ENCODE measurements at places on chromosomes 16 and 17.

- no peak for DNase-seq
These were observed 11.1 kb downstream of the NR1D1 start for GRCh38 chr17:40089077-40089895.

DNA sequence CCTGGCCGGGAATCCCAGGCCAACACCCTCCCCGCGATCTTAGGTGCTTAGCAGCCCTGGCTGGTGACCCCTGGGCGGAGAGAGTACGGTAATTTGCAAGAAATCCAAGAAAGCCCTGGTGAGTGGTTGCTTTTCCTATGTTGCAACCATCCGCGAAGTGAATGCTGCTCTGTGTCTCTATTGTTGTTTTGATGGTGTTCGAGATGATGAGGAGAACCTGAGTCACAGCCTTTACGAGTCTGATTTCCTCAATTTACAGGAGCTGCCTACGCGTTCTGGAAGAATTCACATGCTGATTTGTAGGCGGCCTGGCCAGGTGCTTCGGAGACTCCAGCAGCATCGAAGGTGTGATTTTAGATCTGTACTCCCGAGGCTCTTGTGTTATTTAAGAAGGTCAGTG is 63.3 kb downstream of the TMEM235 start:
- no peak for DNase-seq

- no peak for DNase-seq
These were observed 34.8 kb downstream of the PITPNM3 start for GRCh38 chr17:6521586-6521985.

DNA sequence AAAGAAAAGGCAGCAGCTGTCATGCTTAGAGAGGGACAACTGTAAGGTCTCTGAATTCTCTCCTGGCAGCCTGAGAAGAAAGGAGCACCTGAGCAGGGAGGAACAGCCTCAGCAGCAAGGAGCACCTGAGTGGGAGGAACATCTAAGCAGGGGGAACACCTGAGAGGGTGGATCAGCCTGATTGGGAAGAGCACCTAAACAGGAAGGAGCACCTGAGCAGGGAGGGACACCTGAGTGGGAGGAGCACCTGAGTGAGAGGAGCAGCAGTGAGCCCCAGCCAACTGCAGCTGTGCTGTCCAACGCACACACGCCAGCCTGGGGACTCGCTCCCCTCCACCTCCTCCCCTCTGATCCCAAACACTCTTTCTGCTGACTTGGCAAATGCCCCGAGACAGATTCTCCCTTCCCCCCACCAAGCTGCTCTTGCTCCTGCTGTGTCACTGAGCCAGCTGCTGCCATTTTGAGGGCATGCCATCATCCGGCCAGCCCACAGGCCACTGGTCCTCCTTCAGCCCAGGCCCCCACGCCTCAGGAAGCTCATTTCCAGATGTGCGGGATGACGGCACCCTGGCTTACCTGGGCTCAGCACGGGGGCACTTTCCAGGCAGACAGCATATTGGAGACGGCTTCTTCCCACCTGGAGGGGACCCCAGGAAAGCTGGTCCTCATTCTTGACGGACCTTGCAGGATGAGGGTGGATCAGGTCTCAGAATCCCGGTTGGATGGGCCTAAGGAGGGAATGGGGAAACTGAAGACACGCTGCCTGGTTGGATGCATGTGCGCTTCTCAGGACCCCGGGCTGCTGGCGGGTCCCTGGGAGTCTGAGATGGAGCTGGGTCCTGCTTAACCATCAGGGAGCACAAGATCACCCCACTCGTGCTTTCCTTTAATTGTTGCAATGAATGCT is 57.7 kb upstream of the RBFOX3 start:
- no peak for DNase-seq

- no peak for DNase-seq
These were observed 244.7 kb downstream of the IRF8 start for GRCh38 chr16:86143666-86144065.

GRCh38 chr16:56368545-56368944 is 56.8 kb downstream of the AMFR start:
- DNase-seq = no peak

DNA sequence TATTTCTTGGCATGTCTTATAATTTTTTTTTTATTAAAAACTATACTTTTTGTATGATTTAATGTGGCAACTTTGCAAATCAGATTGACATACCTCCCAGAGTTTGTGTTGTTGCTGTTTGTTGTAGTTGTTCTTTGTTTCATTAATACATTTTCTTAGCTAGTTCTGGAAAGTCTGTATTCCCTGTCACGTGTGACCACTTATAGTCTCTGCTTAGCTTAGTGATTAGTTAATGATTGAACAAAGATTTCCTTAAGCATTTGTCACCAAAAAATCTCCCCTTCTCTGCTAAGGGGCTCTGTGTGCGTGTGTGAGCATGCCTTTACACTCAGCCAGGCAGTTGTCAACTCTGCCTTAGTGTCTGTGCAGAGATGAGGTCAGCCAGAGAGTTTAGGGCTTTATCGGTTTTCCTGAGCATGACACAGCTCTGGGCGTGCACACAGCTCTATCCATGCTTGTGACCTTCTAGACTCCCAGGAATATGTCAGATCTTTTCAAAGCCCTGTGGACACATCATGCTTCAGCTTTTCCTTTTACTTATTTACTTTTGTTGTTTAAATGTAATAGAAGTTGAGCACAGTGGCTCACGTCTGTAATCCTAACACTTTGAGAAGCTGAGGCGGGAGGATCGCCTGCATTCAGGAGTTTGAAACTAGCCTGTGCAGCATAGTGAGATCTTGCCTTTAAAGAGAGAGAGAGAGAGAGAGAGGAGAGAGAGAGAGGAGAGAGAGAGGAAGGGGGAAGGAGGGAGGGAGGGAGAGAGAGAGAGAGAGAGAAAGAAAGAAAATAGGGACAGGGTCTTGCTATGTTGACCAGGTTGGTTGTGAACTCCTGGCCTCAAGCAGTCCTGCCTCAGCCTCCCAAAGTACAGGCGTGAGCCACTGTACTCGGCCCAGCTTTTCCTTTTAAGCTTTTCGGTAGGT is 21.9 kb downstream of the DNAI2 start:
- DNase-seq = no peak
